ENCODE measurements at places on chromosomes 16 and 17.
A peak's percentile ranks its signal among the peaks of the same experiment; 100 is the strongest.

DNA sequence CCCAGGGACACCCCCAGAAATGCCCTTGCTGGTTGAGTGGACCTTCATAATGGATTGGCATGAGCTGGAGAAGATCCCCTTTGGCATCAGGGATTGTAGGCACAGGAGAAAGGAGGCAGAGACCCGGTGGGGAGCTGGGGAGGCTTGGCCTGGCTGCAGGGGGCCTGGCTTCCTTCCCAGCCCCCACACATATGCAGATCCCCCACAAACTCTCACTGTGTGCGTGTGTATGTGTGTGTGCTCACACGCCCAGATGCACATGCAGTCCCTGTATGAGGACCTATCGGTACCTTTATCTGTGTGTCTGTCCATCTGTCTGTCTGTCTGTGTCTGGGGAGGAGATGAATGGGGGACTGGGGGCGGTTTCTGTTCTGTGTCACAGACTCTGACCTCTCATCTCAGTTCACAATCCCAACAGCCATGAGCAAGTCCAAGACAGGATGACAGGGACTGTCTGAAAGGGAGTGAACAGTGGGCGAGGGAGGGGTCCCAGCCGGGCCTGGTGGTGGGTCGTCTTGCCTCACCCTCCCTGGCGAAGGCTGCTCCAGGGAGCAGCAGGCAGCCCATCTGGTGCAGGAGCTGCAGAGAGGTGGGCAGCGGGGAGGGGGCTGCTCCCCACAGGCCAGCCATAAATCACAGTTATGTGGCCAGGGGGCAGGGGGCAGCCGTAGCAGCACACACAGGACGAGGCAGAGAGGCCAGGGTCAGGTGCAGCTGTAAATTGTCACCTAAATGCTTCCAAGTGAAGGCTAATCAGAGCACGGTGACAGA lies 46.7 kb upstream of the LHX1 start:
- DNase-seq = no peak

GRCh38 chr17:48757524-48757961 lies 29.0 kb upstream of the HOXB13 start:
- DNase-seq = no peak

GRCh38 chr17:18070861-18071340 lies 16.8 kb upstream of the DRG2 start:
- DNase-seq = no peak

GRCh38 chr17:8894673-8895578 lies 27.5 kb upstream of the PIK3R6 start:
- DNase-seq = peak; percentile 29

DNA sequence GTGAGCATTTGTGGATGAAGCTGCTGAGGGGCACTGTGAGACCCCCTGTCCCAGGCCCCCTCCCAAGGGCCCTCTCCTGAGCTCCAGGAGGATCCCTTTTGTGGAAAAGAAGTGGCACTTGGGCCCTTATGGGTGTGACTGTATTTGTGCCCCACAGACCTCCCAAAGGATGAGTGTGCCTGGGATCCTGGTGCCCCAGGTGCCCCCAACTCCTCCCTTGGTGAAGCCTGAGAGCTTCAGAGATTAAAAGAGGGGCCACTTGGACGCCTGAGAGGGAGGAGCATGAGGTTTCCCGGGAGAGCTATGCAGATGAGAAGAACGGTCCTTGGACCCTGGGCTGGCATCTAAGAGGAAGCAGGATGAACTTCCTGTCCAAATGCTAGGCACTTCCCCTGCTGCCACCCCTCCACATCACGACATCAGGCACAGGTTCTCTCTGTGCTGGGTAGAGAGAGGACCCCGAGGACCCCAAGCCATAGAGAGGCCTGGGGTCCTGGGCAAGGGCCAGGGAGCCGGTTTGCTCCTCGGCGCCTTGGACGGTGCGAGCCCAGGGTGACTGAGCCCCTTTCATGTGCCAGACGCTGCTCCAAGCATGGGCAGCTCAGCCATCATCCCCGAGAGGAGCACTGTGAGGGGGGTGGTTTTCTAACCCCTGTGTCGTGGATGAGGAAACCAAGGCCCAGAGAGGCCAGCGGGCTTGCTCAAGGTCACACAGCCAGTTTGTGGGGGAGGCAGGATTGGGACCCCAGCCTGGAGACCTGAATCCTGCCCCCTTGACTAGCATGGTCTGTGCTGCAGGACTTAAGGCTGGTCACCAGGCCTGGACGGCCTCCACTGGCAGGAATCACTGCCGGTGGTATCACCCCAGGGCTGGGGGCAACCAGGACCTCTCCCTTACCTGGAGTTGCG lies 5.6 kb upstream of the ADAM11 start:
- DNase-seq = no peak

DNA sequence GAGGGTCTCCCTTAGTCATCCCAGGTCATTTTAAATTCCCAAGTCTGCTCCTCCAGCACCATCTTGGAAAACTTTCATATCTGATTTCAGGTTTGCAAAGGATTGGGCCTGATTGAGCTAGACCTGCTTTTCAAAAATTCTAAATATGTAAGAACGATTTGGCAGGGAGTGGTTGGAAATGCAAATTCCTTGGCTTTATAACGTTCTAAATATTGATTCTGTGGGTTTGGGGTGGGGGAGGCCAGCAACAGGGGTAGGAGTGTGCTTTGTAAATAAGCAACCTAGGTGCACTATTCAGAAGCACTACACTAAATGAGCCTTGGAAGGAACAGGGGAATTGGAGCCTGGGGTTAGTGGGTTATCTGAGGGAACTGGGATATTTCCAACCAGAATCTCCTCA lies 47.9 kb downstream of the TMEM114 start:
- no peak for DNase-seq

DNA sequence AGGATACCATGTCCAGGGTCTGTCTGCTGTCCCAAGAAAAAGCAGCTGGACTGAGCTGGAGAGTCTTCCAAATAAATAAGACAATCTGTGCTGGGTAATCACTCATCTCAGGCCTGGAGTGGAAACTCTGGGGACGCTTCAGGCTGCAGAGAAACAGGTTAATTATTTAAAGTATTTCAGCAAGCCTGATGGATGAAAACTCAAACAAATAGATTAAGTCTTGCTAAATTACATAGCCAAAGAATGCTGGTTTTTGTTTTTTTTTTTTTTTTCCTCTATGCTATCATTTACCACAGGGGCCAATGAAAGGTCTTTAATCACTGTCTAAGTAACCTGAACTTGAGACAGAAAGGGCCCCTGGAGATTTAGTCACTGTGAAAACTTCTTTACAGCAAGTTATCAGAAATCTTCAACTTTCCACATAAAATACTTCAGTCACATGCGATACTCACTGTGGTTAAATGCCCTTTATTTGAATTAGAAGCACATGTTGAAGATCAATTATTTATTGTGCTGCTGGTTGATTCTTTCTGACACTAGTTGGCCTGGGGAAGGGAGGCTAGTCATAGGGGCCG lies 31.0 kb upstream of the KCNJ2 start:
- DNase-seq = no peak

DNA sequence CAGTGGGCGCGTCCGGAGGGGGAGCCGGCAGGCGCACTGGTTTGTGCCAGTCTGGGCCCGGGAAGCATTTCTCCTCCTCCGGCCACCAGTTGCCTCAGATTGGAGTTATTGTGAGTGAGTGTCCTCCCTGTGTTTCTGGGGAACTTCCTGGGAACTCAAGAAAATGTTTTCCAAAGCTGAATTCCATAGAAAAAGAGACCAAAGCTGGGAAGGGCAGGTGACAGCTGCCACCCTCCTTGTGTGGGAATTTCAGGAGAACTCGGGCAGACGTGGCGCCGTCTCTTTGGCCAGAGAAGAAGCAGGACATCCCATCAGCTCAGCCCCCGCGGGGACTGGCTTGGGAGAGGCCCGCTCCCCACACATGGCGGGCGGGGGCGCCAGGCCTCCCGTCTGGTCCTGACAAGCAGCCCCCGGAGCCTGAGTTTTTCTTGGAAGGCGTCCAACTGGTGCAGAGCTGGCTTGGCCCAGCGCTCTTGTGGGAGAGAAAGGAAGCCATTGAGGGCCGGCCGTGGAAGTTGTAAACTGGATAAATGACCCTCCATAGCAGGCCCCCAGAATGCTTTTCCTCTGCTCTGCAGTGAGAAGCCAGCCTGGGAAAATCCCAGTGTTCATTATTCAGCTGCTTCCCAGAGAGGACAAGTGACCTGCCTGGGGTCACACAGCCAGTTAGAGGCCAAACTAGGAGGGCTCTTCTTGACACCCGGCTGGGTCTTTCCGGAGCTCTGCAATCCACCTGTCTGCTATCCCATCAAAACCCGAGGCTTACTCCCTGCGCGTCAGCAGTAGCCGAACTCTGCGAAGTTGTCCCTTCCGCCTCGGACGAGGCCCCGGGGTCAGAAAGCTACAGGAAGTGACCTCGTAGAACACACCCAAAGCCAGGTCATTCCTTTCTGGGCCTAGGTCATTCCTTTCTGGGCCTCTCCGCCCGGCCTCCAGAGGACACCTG lies 39.2 kb upstream of the GSE1 start:
- no peak for DNase-seq

DNA sequence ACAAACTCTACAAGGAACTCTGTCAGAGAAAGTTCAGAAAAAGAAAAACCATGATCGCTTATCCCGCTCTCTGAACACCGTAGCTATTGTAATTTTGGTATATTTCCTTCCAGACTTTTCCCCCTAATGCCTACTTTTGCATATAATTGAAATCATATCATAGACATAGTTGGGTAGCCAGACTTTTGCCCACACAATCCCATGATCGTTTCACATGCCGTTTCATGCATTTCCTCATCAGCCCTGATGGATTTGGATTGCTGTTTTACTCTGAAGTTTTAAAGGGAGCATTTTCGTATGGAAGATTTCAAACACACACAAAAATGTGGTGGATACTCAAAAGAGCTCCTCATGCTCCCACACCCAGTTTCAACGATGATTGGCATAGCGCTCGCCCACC lies 31.3 kb downstream of the COX4I1 start:
- DNase-seq = no peak

DNA sequence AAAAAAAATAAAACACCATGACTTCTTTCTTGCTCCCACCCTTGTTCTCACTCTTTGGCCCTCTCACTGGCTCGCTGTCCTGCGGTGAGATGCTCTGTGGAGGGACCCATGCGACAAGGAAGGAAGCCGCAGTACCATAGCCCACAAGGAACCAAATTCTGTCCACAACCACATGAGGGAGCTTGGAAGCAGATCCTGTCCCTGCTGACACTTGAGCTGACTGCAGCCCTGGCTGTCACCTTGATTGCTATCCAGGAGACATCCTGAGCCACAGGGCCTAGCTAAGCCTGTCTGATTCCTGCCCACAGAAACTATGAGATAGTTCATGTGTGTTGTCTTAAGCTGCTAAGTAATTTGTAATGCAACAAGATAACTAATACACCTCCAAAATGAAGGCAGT lies 4.8 kb upstream of the MT2A start:
- DNase-seq = no peak

- no peak for DNase-seq
These were observed 45.6 kb downstream of the RMI2 start for GRCh38 chr16:11390573-11391495.

DNA sequence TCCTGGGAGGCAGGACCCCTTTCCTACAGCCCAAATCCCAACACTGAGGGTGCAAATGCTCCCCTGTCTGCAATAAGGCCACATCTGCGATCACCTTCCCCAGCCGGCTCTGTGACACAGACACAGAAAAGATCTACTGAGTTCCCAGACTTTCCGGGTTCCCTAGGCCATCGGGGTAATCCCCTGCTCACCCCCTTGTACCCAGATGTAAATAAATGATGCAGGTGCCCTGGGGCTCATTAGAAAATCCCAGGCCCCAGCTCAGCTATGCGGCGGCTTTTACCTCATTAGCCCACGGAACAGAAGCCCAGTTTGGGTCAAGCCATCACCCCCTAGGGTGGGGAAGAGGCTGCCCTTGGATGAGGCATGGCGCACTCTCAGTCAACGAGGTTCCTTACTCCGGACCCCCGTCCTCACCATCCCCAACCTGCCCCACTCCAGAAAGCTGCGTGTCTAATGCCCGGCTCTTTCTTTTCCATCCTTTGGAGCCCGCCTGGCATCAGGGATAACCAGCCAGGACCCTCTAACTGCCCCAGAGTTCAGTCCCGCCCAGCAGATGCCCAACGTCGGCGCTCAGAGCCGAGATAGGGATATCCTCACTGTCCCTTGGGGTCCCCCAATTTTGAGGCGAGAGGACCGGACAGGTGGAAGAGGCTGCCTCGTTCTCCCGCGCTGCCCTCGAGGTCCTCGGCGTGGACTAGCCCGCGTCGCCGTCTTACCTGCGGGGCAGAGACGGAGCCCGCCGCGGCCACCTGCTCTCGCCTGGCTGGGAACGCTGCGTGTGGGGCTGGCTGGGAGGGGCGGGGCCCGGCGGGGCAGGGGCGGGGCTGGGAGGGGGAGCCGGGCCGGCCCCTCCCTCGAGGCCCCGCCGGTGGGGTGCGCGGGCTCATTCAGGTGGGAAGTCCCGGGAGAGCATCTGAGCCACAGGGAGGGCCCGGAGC lies at the start of gene ZNF385C:
Gene ZNF385C (minus strand): TSS at position 783 of the 941 bp plus-strand sequence. CDS start 35,417 bp downstream, outside the sequence.
- peak; percentile 60 for DNase-seq

- no peak for DNase-seq
These were observed 188.1 kb downstream of the CCDC182 start for GRCh38 chr17:57556977-57557376.

DNA sequence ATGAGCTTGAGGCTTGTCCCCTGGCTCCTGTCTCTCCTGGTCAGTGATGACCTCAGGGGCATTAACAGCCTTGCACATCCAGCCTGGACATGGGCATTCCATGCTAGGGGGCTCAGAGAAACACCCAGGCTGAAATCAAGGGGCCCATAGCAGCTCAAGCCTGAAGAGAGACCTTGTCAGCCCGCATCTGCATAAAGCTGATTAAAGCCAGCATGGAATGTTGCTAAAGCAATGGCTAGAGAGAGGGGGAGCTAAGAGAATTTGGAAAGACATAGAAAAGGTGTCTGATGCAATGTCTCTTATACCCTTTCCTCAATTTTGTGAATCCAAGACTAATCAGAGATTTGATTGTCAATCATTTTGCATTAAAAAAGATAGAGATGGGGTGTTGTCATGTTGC lies 51.4 kb upstream of the WSCD1 start:
- DNase-seq = no peak

DNA sequence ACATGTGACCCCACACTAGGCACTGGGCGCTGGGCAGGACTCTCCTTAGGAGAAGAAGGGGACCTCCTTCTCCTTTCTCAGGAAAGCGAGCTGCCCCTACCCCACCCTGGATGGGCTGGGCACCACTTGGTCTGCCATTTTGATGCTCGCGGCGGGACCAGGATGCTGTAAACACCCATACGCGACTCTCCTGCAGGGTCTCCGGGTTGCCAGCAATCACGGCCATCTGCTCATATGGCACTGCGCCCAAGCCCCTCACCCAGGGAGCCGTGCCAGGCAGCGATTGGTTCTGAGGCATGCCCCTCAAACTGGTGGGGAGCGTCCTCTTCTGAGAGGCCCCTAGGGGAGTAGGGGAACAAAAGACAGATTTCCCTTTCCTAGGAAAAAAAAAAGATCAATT lies 99.0 kb downstream of the C16orf78 start:
- DNase-seq = no peak

GRCh38 chr17:57999496-58000017 lies 7.5 kb downstream of the SRSF1 start:
- DNase-seq = no peak

GRCh38 chr16:4263504-4264436 lies 9.1 kb downstream of the TFAP4 start:
- peak; percentile 12 for DNase-seq

GRCh38 chr16:57377080-57377841 lies 5.0 kb downstream of the CX3CL1 start:
- DNase-seq = no peak
